ENCODE measurements at places on chromosomes 6 and 20. TPM values are rescaled to one million over a fixed set of nuclear protein-coding genes. Genes with fewer than 3 reads are reported as not detected.

DNA sequence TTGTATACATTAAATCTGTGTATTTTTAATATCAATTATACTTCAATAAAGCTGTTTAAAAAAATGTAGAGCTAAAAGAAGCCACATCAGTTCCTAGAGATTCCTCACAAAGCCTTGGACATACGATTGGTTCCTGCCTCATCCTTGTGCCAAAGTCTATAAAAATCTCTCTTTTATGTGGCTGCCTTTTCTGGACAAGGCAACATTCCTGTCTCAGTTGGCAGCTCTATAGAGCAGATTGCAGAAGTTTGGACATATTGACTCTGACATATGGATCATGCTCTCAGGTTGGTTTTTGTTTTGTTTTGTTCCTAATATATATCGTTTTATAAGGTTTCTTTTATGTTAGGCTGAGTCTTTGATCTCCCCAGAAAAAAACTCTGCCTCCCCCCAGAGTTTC is 148.9 kb downstream of the MAFB start:
- no peak overlapping the region for H3K27ac ChIP-seq
- H3K27me3 ChIP-seq = no peaks in the 10 kb centered on the region
- H3K4me1 ChIP-seq = no peaks in the 10 kb centered on the region
- H3K4me3 ChIP-seq = no peak overlapping the region

DNA sequence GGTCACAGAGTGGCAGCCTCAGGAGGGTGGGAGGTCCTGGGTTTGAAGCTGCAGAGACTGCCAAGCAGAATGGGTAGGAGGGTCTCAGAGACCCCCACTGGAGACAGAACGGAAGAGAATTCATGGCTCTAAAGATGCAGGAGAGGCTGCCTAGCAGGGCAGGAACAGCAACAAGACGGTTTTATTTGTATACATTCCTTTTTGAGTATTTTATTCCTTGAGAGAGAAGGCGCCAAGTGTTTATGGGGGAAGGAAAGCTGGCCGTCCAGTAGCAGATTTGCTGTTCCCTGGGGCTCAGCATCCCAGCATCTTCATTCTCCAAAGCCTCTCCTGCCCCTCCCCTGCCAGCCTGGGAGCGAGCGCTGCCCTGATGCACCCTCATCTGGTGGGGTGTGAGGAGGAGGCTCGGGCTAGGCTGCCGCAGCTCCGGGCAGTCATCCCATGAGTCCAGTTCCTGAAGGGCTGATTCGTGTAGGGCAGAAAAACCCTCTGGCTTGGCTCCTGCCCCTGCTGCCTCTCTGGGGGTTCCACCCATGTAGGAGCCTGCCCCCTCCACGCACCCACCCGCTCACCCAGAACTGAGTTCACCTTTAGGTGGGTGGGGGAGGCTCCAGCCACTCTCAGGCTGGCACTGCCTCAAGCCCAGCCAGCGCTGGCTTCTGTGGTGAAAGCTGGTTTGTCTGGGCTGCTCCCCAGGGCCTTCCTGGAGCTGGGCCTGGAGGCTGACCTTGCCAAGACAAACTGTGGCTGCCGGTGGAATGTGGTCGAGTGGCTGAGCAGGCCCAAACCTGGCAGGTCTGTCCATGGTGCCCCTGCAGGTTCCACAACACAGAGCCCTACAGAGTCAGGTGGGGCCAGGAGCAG is 32.4 kb downstream of the CPXM1 start:
- no peaks in the 10 kb centered on the region for H3K27me3 ChIP-seq
- H3K27ac ChIP-seq = no peak overlapping the region
- H3K4me1 ChIP-seq = no peaks in the 10 kb centered on the region
- H3K4me3 ChIP-seq = no peak overlapping the region

- no peaks in the 10 kb centered on the region for H3K36me3 ChIP-seq
- H3K27me3 ChIP-seq = no peaks in the 10 kb centered on the region
- no peak overlapping the region for H3K27ac ChIP-seq
- H3K4me3 ChIP-seq = no peak overlapping the region
- H3K4me1 ChIP-seq = no peaks in the 10 kb centered on the region
- no peak for DNase-seq
Measured at GRCh38 chr6:83838727-83839126, 14.4 kb upstream of the RIPPLY2 start.

TRERF1 gene
- 2.7 TPM for total RNA-seq

- H3K4me3 ChIP-seq = no peak overlapping the region
- H3K36me3 ChIP-seq = peaks cover 2% of the 10 kb centered on the region
- no peaks in the 10 kb centered on the region for H3K4me1 ChIP-seq
- H3K27me3 ChIP-seq = no peaks in the 10 kb centered on the region
- no peak overlapping the region for H3K27ac ChIP-seq
Measured at GRCh38 chr6:136274062-136274461, 15.6 kb downstream of the BCLAF1 start.

GRCh38 chr6:138973466-138974153 is 14.4 kb downstream of the REPS1 start:
- H3K27me3 ChIP-seq = no peaks in the 10 kb centered on the region
- no peak overlapping the region for H3K4me3 ChIP-seq
- no peak for DNase-seq
- H3K4me1 ChIP-seq = peaks cover 7% of the 10 kb centered on the region

CENPB gene
- 79.7 TPM for total RNA-seq

GRCh38 chr6:148269386-148269785 is 73.3 kb upstream of the SASH1 start:
- DNase-seq = no peak
- no peaks in the 10 kb centered on the region for H3K36me3 ChIP-seq
- H3K27ac ChIP-seq = no peak overlapping the region
- H3K4me3 ChIP-seq = no peak overlapping the region
- no peaks in the 10 kb centered on the region for H3K4me1 ChIP-seq

- no peaks in the 10 kb centered on the region for H3K4me1 ChIP-seq
- no peak overlapping the region for H3K27ac ChIP-seq
- DNase-seq = no peak
- H3K36me3 ChIP-seq = no peaks in the 10 kb centered on the region
Measured at GRCh38 chr6:20541382-20541781, 7.1 kb downstream of the CDKAL1 start.

ARMC12 gene
- total RNA-seq = 1.4 TPM

MYCT1 gene
- 11.9 TPM for total RNA-seq

MATN4 gene
- 0.42 TPM for total RNA-seq

DNA sequence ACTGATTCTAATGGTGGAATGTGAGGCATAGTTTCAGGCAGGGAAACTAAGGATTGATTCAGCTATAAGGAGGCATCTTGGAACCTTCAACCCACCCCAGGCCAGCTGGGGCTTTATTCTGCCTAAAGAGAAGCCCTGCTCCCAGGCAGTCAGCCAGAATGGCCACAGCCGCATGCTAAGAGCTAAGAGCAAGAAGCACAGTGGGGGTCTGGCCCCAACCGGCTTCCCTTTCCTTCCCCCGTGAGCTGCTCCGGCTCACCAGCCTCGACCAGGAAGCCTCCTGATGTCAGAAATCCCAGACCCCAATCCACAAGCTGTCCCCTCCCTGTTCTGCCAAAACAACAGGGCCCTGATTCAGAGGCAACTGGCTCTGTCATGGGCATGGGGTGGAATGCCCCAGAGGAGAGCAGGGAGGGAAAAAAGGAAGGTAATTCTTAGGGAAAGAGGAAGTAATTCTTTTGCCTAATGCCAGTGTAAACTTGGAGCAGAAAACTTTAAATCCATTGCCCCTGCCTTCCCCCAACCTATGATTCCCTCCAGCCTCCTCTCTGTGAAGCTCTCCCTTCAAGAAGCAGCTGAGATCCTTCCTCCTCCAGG is 6.9 kb downstream of the GRM4 start:
- no peaks in the 10 kb centered on the region for H3K27me3 ChIP-seq
- no peak overlapping the region for H3K4me3 ChIP-seq
- H3K27ac ChIP-seq = no peak overlapping the region
- no peak for DNase-seq
- no peaks in the 10 kb centered on the region for H3K36me3 ChIP-seq
- H3K4me1 ChIP-seq = no peaks in the 10 kb centered on the region

Measured in aorta (tissue), 5 donors.